MCF 10A (cell line): ENCODE measurements at places on chromosomes 12 and 14.

DNA sequence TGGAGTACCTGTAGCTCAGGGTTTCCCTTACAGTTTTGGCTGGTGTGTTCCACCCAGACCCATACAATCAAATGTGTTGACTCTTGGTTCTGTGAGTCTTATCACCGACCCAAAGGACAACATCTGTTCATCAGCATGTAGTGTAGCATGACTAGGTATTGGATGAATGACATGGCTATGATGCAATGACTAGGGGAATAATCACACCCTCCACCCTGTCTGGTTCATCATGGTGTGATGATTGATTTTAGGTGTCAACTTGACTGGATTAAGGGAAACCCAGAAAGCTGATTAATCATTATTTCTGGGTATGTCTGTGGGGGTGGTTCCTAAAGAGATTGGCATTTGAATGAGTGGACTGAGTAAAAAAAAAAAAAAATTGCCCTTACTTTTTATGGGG is 311.3 kb downstream of the DPF3 start:
- no peak for DNase-seq

DNA sequence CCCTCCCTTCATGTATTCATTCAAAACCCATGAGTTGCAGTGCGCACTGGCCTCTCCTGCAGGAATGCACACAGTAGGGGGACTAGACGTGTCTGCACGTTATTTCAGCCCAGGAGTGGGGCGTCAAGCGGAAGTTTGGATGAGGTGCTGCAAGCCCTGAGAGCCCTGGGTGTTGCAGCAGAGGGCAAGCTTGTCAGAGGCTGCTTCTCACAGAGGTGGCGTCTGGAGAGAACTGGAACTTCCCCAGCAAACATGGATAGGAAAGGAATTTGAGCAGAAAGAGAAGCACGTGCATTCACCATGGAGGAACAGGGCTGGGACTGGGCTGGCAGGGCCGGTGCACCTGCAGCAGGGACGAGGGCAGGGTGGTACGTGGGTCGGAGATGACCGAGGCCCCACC is 64.9 kb downstream of the TECPR2 start:
- no peak for DNase-seq

DNA sequence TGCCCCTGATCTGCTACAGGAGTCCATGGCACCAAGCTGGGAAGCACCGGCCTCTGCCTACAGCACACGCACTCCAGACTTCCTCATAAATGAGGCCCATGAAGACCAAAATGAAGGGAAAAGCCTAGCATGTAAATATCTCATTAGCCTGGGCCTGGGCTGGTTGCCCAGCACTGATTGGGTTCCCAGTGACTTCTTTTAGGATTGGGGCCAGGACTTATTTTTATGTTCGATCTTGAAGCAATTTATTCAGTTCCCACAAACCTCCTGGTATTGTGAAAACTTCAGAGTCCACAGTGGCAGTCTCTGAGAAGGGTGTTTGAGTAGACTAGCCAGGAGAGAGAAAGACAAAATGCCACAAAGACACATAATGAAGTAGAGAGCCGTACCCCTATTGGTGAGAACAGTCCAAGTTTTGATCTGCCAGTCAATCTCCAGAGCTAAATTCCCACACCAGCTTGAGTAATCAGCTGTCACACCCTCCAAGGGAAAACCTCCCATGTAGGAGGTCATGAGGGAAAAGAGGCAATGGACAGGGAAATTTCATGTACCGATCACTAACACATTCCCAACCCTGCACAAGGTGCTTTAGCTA is 78.2 kb downstream of the PHLDA1 start:
- DNase-seq = peak; percentile 76

GRCh38 chr14:73289308-73289707 is 52.0 kb downstream of the PAPLN start:
- no peak for DNase-seq

GRCh38 chr12:99413751-99414150 is 233.8 kb upstream of the GARIN6 start:
- no peak for DNase-seq

DNA sequence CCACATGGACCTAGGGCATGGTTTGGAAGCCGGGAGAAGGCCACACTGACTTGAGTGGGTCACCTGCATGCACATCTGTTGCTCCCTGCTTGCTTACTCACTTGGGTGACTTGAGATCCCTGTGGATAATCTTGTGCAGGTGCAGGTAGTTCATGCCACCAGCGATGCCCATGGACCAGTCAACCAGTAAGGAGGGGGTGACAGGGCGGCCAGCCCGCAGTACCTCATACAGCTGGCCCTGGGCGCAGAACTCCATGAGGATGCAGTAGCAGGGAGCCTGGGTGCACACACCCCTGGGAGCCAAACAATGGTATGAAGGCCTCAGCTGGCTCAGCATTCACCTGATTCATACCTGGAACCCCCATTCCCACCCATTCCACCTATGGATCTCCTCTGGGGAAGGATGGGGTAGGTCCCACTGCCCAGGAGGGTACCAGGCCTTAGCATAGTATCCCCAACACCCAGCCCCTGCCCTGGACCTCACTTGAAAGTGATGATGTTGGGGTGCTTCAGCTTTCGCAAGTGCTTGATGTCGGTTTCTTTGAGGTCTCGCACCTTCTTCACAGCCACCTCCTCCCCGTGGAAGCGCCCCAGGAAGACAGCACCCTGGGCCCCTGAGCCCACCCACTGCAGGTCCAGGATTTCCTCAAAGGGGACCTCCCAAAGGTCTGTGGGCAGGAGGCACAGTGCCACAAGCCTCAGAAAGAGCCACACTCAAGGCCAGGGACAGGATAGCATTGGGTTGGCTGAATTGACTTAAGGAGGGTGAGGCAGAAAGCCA is 13.1 kb downstream of the MAP3K12 start:
- no peak for DNase-seq

- DNase-seq = no peak
Measured at GRCh38 chr14:25933731-25934130, 664.1 kb downstream of the NOVA1 start.

- no peak for DNase-seq
Measured at GRCh38 chr14:102333795-102334705, 14.5 kb downstream of the ZNF839 start.

DNA sequence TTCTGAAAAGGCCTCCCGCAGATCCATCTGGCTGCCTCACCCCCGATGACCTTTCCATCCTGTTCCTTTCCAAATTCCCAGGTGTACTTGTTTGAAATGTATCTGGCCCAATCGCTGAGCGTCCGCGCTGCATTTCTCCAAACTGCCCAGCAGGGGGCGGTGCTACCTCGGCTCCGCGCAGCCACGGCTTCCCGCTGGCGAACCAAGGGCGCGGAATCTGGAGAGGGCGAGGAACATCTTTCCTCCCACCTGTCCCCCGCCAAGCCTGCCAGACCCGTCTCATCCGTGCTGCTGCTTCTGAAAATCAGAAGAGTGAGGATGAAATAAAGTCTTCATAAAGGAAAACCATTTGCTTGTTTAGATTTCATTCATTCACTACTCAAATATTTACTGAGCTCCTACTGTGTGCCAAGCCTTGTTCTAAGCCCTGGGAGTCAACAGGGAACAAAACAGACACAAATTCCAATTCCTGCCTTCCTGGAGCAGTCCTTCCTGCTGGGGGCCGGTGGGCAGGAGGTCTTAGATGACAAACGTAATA is 16.8 kb upstream of the MYL2 start:
- peak; percentile 61 for DNase-seq

DNA sequence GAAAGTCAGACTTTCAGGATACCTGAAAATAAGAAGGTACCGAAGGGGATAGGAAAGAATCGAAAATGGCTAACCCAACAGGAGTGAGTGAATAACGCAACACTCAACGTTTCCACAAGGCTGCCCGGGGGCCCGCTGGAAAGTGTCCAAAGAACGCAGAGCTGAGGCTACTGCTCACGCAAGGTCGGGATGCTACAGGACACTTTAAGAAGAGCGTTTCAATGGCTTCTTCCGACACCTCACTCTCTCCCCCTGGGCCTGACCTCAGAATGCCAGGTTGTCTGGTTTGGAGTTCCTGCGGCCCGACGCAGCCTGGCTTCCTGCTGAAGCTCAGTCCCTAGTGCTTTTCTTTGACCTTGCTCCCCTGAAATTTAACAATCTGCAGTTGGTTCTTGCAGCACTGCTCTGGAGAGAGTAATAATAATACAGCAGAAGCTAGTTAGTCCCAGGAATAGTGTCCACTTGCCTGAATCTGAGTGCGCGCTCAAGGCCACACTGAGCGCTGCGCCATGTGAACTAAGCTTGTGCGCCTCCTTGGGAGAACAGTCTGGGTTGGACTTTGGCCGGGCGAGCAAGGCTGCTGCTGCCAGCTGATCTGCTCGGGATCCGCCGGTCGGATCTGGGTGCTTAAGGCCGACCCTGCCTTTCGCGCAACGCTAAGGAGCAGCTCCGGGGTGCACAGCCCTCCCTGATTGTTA is 2.0 kb upstream of the ALX1 start:
- no peak for DNase-seq
